ENCODE measurements at places on chromosomes 1 and 21.
A peak's percentile ranks its signal among the peaks of the same experiment; 100 is the strongest.

DNA sequence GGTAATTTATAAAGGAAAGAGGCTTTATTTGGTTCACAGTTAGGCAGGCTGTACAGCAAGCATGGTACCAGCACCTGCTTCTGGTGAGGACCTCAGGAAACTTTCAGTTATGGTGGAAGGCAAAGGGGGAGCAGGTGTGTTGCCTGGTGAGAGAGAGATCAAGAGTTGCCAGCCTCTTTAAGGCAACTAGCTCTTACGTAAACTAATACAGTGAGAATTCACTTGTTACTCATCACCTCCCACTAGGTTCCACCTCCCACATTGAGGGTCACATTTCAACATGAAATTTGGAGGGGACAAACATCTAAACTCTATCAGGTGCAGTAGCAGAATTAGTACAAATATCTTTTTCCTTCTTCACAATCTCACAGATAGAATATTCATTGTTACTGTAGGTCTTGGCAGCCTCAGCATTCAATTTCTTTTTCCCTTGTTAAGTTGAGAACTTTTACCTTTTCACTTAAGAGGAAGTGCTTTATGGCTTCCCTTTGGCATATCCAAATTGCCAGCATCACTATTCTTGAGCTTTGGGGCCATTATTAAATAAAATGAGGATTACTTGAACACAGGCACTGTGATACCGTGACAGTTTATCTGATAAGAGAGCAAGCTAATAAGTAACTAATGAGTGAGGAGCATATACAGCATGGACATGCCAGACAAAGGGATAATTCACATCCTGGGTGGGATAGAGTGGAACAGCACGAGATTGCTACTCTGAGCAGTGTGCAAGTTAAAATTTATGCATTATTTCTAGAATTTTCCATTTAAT, 48.4 kb downstream of the MAGI3 start:
- no peak overlapping the region for H3K27ac ChIP-seq
- no peak for DNase-seq
- H3K4me3 ChIP-seq = no peak overlapping the region
- no peaks in the 10 kb centered on the region for H3K27me3 ChIP-seq
- peaks cover 5% of the 10 kb centered on the region for H3K4me1 ChIP-seq

GRCh38 chr1:50531601-50532000, 108.4 kb upstream of the DMRTA2 start:
- H3K27ac ChIP-seq = no peak overlapping the region
- H3K36me3 ChIP-seq = peaks cover 2% of the 10 kb centered on the region
- no peaks in the 10 kb centered on the region for H3K4me1 ChIP-seq
- no peaks in the 10 kb centered on the region for H3K27me3 ChIP-seq

DNA sequence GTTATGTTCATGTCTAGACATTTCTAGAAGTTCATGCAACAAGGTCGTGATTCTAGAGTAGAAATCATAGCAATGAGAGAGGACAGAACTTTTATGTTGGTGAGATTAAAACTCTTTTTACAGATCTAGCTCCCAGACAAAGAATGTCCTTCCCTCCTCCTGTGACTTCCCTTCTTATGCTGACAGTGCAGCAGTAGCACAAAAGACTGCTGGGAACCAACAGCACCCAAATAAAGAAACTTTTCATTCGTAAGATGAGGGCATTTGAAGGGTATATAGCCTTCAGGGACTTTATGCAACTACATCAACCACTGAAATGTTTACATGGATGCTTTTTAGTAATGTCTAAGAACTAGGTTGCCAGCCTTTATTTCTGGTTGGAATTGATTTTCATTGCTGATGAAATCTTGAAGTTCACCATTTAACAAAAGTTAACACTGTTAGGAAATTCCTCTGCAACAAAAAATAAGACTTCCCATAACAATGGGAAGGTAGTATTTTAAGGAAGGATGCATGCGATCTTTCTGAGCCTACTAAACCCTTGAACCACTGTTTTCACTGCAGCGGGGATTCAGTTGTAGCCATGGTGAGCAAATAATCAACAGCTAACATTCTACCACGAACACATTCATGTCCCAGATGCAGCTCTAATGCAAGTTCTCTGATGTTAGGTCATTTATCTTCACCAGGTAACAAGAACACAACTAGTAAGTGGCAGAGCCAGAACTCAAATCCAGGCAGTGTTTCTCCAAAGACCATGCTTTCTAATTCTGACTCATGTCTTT, 672.8 kb downstream of the PTPRC start:
- no peaks in the 10 kb centered on the region for H3K36me3 ChIP-seq
- H3K27me3 ChIP-seq = no peaks in the 10 kb centered on the region
- H3K4me3 ChIP-seq = no peak overlapping the region
- no peak for DNase-seq
- H3K27ac ChIP-seq = peak overlapping the region; percentile 69

DNA sequence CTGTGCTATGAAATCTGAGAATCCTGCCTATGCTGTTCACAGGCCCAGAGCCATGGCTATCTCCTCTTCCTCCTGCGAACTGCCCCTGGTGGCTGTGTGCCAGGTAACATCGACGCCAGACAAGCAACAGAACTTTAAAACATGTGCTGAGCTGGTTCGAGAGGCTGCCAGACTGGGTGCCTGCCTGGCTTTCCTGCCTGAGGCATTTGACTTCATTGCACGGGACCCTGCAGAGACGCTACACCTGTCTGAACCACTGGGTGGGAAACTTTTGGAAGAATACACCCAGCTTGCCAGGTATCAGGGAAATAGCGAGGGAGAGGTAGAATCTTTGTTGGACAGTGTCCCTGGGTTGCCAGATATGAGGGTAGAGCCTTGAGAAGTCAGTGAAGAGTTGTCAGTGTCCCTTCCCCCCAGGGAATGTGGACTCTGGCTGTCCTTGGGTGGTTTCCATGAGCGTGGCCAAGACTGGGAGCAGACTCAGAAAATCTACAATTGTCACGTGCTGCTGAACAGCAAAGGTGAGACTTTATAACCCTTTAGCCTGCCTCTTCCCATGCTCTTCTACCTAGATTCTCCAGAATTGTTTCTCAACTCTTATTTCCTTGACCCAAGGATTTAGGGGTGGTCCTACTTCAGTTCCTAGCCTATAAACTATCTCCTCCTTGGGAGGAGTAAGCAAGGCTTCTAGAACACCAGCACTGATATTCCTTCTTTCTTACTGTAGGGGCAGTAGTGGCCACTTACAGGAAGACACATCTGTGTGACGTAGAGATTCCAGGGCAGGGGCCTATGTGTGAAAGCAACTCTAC, 1.4 kb downstream of the NIT1 start:
- H3K36me3 ChIP-seq = peaks cover 12% of the 10 kb centered on the region
- peak overlapping the region; percentile 98 for H3K4me3 ChIP-seq
- H3K27ac ChIP-seq = peak overlapping the region; percentile 27
- no peaks in the 10 kb centered on the region for H3K27me3 ChIP-seq
- DNase-seq = no peak

DNA sequence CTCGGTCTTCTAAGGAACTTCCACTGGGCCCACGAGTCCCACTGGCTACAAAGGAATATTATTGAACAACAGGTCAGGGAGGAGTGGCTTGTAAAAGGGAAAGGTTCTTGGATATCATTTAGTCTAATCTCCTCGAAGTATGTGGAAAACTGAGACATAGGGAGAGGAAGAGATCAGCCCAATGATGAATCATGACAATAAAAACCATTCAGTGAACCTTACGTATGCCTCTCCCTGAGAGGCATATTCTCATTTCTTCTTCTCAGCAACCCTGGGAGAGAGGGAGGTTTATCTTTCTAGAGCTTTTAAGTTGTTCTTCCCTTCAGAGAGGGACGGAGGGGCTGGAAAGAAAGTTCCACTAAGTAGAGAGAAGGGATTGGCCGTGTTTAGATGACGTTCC, 5.3 kb upstream of the MOB3C start:
- peaks cover 4% of the 10 kb centered on the region for H3K27me3 ChIP-seq
- no peak for DNase-seq
- H3K4me3 ChIP-seq = no peak overlapping the region
- peaks cover 2% of the 10 kb centered on the region for H3K36me3 ChIP-seq
- H3K4me1 ChIP-seq = peaks cover 17% of the 10 kb centered on the region

DNA sequence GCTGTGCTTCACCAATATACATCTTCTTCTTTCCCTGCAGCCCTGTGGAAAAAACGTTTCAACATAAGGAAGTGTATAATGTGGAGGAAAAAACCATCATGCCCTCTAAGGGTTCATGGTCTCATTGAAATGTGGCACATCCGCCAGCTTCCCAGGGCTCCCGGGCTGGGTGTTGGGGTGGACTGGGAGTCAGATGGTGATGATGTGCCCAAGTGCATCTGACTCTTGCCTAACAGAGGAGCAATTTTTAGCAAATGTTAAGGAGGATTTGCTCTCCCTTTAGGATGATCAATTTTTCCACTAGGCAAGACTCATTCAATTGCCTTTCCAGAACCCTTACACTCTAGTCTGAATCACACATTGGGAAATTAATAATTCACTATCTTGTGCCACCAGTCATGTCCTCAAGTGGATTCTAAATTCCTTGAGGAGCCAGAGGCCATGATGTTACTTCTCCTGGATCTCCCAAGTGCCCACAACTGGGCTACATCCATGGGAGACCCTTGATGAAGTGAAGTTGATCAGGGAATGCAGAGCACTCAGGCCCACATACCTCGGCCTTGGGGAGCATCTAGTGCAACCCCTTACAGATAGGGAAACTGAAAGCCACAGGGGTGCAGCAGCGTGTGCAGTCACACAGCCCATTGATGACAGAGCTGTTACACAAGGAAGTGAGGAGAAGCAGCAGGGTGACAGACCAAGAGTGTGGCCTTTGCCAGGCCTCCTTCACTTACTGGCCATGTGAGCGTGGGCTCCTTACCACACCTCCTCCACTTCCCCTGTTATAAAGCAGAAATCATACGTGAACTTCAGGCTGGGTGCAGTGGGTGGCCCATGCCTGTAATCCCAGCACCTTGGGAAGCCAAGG, 100.0 kb upstream of the SLC44A3 start:
- no peak for DNase-seq
- no peaks in the 10 kb centered on the region for H3K36me3 ChIP-seq
- no peaks in the 10 kb centered on the region for H3K27me3 ChIP-seq
- H3K4me3 ChIP-seq = no peak overlapping the region

Measured in neural crest cell (in vitro differentiated cells).